ENCODE measurements at places on chromosomes 5 and 9.

GRCh38 chr5:125137535-125137934, 391.1 kb upstream of the ZNF608 start:
- DNase-seq: peak; percentile 3

DNA sequence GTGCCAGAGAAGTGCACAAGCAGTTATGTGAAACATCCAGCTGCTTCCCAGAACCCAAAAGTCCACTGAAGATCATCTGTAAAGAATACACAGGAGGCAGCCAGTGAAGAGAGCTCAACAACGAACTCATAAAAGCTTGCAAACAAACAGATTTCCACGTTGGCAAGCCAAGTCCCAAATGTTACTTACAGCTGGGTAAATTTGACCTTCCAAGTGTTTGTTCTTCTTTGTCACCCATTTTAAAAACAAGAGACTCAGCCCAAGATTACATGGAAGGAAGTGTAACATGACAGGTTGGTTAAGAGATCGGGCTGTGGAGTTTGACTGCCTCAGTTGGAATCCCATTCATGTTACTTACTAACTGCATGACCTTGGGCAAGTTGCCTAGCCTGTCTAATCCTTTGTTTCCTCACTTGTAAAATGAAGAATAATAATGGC, 174.9 kb upstream of the PAPPA start:
- DNase-seq: peak; percentile 42

DNA sequence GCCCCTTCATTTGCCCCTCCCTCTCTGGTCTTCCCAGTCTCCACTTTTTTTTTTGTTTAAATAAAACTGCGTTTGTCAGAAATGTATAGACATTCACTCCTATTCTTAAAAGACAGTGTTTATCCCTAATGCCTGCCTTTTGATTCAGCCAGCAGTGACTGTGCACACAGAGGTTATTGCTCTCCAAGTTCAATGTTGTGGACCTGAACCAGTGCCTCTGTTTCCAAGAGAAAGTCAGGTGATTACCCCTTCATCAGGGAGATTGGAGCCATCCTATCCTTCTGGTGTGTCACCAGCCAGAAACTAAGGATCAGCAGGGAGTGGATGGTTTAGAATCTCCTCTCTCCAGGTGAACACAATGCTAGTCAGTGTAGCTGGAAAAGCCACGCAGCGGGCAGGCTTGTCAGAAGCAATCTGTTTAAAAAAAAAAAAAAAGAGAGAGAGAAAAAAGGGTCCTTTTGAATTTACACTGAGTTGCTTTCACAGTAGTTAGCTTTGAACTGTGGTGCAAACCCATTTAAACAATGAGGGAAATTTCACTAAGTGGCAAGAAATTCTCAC, 167.5 kb upstream of the DMRT1 start:
- no peak for DNase-seq

DNA sequence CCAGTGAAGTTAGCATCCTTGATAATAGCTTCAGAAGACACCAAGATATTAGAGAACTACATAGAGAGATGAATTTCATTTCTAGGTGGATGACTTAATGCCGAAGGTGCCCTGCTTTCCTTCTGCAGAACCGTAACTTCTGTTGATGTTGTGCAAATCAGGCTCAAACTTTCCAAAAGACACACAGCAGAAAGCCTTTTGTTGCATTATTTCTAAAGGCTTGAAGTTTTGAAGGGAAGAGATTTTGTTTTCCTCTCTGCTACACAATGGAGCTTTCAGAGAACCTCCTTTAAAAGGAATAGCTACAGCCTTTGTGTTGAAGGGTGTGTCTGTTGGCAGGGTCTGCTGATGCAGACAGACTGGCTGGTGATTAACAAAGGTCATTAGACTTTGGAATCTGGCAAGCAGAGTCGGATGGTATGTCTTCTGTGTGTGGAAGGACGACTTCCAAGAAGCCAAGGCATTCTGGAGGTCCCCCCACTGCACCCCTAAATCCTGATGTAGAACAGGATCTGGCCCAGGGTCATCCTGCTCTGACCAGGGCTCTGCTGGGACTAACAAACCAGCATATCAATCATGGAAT, 57.8 kb downstream of the ZNF462 start:
- peak; percentile 57 for DNase-seq

- DNase-seq: no peak
These were observed 1327.1 kb downstream of the MAT2B start for GRCh38 chr5:164832516-164832915.

DNA sequence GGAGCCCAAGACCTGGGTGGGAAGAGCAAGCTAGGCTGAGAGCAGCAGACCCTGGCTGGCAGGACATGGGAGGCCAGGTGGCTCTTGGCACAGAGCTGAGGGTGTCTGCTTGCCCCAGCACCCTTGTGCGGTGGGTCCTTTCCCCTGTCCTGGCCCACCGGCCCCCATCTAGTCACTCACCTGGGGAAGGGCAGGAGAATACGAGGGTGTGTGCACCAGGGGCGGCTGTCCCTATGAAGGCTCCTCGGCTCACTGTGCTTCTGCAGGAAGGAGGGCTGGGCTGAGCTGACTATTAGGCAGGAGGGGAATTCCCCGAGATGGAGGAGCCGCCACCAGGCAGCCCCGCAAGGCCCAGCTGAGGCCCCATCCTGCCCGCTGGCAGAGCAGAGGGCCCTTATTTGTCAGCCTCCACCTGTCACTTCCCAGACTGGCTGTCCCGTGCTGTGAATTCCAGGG, 6.1 kb upstream of the TNIP1 start:
- DNase-seq: no peak

GRCh38 chr5:175223291-175223690, 220.7 kb downstream of the DRD1 start:
- no peak for DNase-seq

- no peak for DNase-seq
These were observed 7.4 kb downstream of the SLC22A4 start for GRCh38 chr5:132301344-132302271.

DNA sequence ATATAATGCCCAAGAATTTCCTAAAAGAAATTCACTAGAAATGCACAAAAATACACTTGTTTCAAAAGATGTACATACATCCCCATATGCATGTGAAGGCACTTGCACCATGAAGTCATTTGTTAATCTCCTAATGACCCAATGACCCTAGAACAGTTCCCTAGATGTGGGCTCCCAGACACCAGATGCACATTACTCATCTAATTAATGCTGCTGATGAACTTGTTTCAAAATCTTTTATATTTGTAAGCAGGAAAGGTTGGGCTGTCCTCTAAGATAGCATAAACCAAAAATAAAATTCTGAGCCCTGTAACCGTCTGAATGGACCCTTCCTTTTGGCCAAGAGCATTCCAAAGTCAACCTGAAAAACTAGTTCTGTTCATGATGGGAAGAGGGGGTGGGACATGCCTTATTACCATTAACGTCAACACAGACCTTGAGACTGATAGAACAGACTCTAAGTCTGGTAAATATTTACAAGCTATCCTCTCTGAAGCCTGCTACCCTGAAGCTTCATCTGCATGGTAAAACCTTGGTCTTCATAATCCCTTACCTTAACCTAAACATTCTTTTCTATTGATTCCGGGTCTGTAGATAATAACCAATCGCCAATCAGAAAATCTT, 91.0 kb upstream of the DAPK1 start:
- DNase-seq: no peak

DNA sequence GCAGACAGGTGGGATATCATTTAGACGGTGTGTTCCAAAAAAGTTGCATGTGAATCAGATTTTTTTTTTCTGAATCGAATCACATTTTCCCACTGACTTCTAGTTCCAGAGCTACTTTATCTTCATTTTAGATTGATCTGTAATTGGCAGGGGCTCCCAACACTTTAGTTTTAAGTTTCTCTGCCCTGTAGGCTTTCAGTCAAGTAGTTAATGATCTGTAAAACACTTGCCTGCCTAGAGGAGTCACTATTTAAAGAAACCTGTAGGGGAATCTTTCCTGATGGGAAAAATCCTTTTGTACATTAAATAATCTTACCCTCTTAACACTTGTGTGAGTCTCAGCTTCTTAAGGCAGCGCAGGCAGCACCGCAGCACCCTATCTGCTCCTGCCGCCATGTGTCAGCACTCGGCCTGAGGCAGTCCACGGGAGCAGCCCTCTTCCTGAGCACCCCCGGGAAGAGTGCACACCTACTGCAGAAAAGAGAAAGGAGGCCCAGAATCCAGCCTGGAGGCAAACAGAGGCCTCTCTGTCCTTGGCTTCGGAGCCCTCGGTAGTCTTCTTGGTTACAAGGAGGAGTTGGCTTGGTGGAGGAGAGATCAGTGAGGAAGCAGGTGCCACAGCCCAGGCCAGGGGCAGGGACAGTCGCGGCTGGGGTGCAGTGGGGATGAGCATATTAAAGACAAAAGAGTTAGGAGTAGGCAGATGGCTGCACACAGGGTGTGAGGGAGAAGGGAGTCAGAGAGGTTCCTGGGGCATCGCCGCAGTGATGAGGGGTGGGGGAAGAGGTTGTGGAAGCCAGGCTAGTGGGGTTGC, 209.3 kb downstream of the GAPVD1 start:
- DNase-seq: no peak

DNA sequence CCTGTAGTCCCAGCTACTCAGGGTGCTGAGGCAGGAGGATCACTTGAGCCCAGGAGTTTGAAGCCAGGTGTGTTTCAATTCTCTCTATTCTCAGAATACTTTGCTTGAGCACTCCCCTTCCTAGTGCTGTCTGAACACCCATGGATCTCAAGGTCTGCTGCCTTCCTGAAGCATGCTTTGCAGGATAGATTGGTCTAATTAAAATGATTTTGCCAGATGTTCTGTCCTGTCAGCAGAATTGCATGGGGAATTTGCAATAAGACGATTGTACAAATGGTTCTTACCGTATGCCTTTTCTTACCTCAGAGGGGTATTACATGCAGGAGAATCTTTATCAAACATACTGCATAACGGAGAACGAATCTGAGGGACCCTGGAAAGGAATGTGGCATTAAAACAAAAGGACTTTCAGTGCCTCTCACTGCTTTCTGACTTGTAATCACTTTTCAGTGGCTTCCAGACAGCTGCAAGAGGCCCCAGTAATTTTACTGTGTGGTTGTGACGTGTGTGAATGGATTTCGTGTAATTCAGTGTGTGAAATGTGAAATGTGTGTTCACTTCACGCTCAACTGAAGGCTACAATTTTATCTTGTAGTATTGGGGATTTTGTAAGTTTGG, 587.2 kb upstream of the SEMA6A start:
- no peak for DNase-seq

DNA sequence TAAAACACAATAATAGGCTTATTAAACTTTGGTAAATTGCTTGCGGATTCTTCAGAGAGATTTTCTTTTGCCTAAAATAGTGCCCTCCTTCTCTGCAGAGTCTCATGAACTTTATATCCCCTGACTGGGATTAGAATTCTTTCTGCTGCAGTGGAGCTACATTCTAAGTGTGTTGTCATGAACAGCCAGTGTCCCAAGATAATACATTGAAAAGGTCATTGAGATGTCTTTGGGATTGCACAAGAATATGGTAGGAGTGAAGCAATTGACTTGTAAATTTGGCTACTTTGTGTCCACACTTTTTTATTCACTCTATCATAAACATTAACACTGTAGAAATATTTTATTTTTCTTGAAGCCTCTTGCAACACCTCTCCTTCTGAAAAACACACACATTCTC, 604.5 kb downstream of the GABRG2 start:
- DNase-seq: no peak

DNA sequence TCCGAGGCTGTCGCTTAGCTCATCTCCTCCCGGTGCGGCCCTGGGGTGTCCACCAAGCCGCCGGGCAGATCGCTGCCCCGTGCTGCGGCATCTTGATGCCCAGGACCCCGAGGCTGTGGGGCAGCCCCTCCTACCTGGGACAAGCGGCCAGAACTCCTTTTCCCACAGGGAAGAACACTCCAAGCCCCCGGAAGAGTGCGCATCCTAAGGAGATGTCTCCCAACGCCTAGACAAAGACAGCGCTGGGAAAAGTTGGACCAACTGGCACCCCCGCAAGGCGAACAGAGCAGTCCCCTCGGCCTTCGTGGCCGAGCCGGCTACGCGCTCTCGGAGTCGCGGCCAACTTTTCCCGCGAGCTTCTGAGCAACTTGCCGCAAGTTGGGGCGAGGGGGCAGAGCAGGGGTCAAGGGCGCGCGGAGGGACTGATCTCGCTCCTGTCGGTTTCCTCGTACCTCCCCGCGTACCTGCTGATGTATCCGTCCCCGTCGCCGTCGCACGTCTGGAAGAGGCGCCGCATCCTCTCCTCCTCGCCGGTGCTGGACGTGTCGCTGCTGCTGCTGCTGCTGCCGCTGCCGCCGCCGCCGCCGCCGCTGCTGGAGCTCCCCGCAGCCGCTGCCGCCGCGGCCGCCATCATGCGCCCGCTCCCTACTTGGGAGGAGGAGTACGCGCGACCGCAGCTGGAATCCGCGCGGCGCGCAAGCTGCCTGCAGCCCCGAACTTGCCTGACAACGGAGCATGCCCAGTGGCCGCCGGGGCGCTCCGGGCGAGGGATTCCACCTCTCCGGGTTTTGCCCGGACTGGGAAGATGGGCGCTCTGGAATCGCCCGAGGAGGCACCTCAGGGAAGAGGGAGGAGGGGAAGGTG, at the start of gene MCC:
MCC (minus strand) TSS at position 673 of the 864 bp plus-strand sequence.
- DNase-seq: peak; percentile 94

- no peak for DNase-seq
These were observed 129.2 kb downstream of the DMRT2 start for GRCh38 chr9:1179366-1179765.

DNA sequence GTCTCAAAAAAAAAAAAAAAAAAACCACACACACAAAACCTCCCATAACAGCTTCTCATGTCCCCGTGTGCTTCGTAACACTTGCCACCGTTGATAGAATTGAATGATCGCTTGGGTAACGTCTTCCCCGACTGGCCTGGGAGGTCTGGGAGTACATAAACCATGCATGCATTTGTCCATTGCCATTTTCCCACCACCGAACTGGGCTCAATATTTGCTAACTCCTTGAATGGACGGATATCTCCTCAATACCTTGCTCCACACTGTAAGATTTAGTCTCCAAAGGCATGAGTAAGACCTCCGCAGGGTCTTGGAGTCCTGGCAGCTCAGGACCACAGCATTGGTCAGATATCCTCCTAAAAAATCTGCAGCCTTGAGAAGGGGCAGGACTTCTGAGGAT, 3.2 kb upstream of the P4HA2 start:
- no peak for DNase-seq

- no peak for DNase-seq
These were observed 22.3 kb upstream of the OLFM1 start for GRCh38 chr9:135065151-135065550.

GRCh38 chr5:132176987-132177386, 50.7 kb downstream of the P4HA2 start:
- DNase-seq: peak; percentile 51

DNA sequence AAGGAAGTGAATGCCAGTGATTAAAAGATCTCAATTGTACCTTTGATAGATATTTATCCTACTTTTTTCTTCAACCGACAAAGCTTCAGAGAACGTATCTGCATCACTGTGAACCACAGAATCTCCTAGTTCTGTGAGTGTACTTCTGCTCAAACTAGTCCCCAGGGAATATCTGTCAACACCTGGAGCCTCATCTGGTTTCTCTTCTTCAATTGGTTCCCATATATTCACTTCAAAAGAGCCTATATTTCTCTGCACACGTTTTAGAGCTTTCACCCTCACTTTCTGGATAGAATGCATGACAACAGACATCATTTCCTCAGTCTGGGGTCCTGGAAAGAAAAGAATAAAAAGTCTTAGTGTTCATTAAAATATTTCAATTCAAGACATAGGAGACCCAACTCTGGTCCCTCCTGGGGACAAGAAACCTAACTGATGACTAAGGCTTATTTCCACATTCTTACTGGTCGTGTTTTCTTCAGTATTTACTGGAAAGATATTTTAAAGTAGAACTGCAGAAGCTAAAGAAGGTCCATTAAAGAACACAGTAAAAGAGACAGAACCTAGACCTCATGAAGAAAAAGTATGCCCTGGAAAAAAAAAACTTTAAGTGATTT, 64.3 kb downstream of the CPLANE1 start:
- DNase-seq: peak; percentile 20

All from choroid plexus epithelial cell (primary cell).